NCI-H69 (cell line): ENCODE measurements at places on chromosomes 13 and 19.

DNA sequence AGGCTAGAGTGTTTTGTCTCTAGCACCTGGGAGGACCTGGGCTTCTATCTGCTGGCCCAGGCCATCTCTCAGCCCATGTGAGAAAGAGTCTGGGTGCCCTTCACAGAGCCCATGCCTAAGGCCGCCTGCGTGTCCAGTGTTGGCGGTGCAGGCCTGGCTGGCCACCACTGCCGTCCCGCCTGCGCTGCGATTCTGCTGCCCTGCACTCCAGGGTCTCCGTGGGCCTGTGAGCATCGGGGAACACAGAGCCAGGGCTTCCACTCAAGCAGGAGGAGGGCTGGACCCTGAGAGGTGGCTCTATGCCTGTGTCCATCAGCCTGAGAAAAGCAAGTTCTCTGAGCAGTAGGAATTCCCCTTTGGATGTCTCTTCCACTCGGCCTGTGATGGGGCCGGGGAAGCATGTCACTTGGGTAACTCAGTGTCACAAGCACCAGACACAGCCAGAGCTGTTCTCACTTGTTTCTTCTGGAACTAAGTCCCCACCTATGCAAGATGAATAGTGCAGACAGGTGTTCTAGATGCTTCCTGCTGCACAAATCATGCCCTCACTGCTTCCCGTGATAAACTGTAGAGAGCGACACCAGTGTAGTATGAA lies 93.9 kb downstream of the RAB20 start:
- no peak for DNase-seq

- no peak for DNase-seq
Observed at GRCh38 chr13:91211510-91211909, 136.0 kb upstream of the MIR17HG start.

- DNase-seq, result no peak
Observed at GRCh38 chr19:41688687-41689086, 617 bp upstream of the CEACAM7 start.

- DNase-seq, result no peak
Observed at GRCh38 chr13:90585392-90585791, 762.1 kb upstream of the MIR17HG start.
